Tibial nerve (tissue), 4 donors: ENCODE measurements at places on chromosomes 2 and 18. TPM values are rescaled to one million over a fixed set of nuclear protein-coding genes. Genes with fewer than 3 reads are reported as not detected.

DNA sequence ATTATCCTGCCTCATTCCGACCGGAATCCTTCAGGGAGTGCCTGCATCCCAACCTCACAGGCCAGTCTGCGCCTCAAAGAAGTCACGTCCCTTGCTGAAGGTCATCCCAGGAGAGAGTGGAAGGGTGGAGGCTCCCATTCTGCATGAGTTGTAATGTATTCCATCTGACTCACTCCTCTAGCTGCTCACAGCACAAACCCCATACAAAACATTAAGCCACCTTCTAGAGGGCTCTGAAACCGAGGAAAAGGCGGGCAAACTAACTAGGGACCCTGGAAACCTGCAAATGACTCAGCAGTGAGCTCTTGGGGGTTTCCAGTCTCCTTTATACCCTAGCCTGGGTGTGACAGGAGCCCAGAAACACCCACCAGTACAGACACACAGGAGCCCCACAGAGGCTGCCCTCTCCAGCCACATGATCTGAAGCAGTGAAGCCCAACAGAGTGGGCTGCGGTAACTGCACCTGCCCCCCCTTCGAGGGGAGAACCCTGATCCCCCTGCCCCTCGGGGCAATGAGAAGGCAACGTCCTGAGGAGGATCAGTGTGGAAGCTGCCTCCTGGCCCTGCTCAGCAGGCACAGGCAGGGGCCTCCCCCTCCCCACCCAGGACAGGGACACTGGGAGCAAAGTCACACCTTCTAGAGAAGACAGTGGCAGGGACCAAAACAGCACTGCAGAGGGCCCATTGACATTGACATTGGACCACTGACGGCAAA is 69.3 kb upstream of the SNTG2 start:
- peaks cover 13% of the 10 kb centered on the region for H3K27me3 ChIP-seq
- no peaks in the 10 kb centered on the region for H3K4me1 ChIP-seq
- DNase-seq: no peak
- H3K36me3 ChIP-seq: no peaks in the 10 kb centered on the region
- no peak overlapping the region for H3K4me3 ChIP-seq

DNA sequence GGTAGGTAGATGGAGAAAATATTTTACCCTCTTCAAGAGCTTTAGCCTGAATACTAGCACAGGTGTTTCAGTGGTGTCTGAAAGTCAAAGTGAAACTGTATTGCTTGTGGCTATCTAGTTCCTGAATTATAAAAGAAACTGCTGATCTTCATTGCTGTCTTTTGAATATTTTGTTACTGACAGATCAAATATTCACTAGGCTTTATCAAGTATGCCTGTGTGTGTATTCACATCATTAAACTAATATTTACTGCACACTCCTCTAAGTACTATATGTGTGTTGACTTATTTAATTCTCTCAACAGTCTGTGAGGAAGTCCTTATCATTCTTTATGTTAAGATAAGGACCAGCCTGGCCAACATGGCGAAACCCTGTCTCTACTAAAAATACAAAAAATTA is 139.6 kb downstream of the SOCS6 start:
- H3K27ac ChIP-seq: no peak overlapping the region
- no peaks in the 10 kb centered on the region for H3K27me3 ChIP-seq
- no peak overlapping the region for H3K4me3 ChIP-seq
- no peak for DNase-seq
- no peaks in the 10 kb centered on the region for H3K36me3 ChIP-seq

DNA sequence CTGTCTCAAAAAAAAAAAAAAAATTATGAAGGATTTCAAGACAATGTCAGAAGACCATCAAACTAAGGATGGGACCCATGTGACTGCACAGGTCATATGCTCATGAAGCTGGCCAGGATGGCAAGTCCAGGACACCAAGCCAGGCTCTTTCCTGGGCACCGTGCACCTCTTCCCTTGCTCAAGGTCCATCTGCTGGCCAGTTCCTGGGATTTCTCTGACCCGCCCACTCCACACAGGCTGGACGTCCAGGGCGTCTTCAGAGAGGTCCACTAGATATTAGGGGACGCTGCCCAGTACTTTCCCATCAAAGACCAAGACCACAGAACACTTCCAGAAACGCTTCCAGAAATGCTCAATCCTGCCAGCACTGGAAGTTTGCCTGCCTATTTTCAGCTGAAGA is 14.3 kb downstream of the TEX44 start:
- H3K27ac ChIP-seq: no peak overlapping the region
- no peak overlapping the region for H3K4me3 ChIP-seq
- no peaks in the 10 kb centered on the region for H3K4me1 ChIP-seq
- no peak for DNase-seq
- no peaks in the 10 kb centered on the region for H3K36me3 ChIP-seq
- no peaks in the 10 kb centered on the region for H3K27me3 ChIP-seq

DNA sequence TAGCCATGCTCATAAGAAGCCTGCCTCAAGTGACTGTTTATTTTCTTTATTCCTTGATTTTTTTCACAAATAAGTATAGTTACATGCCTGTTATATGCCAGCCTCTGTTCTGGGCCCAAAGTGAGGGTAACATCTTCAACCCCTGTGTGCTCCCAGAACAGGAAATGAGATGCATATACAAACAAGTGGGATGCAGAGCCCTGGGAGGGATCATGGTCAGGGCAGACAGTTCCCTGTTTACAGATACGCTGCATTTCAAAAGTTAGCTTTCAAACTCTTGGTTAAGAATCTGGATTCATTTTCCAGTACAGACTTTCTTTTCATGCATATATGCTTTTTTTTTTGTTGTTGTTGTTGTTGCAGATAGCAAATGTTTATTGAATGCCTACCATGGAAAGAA is 24.4 kb downstream of the GPR39 start:
- no peaks in the 10 kb centered on the region for H3K36me3 ChIP-seq
- no peak overlapping the region for H3K4me3 ChIP-seq
- DNase-seq: no peak
- no peaks in the 10 kb centered on the region for H3K4me1 ChIP-seq

DNA sequence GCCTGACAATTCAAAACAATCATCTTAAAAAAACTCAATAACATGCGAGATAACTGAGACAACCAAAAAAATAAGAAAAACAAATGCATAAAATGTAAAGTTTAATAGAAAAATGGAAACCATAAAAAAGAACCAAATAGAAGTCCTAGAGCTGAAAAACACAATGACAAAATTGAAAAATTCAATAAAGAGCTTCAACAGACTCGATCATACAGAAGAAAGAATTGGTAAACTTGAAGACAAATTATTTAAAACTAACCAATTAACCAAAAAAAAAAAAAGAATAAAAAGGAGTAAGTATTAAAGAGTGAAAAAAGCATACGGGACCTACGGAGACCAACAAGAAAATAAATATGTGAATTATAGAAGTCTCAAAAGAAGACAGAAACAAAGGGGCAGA is 37.7 kb downstream of the GPC1 start:
- no peak overlapping the region for H3K4me3 ChIP-seq
- no peak overlapping the region for H3K27ac ChIP-seq

RNU2-63P gene
- total RNA-seq: not detected

GRHL1 gene
- 2.3 TPM for total RNA-seq

TWIST2 gene
- 111 TPM for total RNA-seq

MAP2 gene
- total RNA-seq: 14.7 TPM

RABL2A gene
- 20.8 TPM for total RNA-seq
